ENCODE measurements at places on chromosomes 6 and 20.

DNA sequence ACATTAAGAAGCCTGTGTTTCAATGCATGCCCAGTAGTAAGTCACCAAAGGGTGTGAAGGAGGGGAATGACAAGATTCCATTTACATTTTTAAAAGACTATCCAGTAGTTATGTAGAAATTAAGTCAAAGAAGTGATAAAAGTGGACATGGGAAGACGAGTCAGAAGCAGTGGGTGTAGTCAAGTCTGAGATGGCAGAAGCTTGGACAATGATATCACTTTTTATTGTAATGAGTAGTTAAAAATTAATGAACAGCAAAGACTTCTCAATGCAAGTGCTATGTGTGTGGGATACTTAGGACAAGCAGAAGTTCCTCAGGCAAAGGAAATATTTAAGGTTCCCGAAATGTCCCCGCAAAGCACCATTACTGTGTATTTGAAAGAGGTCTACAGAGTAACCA is 156.0 kb downstream of the DST start:
- peak; percentile 37 for DNase-seq

GRCh38 chr6:149963212-149963461 is 606 bp upstream of the ULBP1 start:
- DNase-seq, result peak; percentile 83

- DNase-seq, result no peak
These were observed 127.2 kb downstream of the F13A1 start for GRCh38 chr6:6193221-6193745.

DNA sequence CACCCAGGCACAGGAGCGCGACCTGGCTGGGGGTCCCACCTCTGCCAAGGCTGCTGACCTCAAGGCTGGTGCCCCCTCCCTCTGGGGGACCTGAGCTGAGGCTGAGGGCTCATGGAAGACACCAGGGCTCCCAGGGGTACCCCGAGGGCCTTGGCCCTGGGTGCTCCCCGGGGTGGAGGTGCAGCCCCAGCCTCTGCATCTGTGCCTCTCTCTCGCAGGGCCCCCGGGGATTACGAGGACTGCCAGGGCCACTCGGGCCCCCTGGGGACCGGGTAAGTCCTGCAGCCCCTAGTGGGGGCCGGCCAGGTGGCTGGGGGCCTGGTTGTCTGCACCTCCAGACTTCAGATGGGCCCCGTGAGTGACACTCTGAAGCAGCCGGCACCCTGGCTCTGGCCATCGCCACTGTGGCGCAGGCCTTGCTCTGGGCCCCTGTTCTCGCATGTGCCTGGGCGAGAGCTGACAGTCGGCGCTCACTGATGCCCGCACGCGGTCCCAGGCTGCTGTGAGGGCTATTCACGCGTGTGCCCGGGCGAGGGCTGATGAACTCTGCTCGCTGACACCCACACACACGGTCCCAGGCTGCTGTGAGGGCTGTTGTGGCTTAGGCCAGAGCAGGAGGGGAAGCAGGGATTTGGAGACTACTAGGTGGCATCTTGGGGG is 9.3 kb downstream of the COL9A3 start:
- DNase-seq, result no peak

DNA sequence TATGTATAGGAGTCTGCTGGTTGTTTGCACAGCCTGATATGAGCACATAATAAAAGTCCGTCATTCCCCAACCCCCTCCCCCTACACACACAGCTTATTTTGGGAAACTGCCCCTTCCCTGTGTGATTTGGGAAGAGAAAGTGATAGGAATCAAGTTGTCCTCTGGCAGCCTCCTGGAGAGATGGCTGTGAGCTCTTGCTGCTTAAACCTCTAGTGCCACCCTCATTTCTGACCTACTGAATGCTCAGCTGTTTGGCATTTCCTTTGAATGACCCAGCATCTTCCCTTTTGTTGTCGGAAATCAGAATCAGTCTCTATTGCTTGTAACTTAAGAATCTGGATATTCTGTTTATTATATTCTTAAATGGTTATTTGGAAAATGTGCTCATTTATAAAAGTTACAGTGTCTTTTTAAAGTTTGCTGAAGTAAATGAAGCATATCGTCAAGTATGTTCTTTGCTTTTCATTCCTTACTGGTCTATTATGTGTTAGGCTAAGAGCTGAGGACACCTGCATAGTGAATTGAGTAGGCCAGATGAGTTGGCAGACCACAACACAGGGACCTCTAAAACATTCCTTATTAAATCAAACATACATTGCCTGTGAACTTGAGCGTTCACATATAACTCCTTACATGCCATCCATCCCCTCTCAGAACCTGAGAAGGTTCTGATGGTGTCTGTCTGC is 5.5 kb downstream of the RWDD2A start:
- DNase-seq, result no peak

GRCh38 chr20:50412069-50412468 is 98.1 kb upstream of the PTPN1 start:
- DNase-seq, result no peak

DNA sequence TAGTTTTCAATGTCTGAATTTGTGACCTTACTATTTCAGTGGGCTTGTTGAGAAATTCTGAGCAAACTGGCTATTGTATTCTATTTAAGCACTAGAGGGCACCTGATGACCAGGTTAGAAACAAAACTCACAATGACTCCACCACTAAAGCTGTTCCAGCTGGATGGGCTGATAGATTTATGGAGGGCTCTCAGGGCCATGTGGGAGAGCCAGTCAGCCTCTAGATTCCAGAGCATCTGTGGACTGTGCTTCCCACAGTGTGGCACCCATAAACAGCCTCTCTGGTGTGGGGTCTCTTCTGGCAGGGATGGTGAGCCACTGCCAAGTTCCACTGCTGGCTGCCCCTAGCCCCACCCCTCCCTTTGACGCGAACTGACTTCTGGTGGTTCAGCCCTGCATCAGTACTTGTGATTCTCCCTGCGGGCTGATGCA is 29.2 kb downstream of the C6orf58 start:
- peak; percentile 63 for DNase-seq

- DNase-seq, result no peak
These were observed 2.4 kb upstream of the ZBTB24 start for GRCh38 chr6:109485266-109485935.

GRCh38 chr20:37804584-37805566 is 98.1 kb upstream of the VSTM2L start:
- DNase-seq, result no peak
